ENCODE measurements at places on chromosomes 4 and X.

DNA sequence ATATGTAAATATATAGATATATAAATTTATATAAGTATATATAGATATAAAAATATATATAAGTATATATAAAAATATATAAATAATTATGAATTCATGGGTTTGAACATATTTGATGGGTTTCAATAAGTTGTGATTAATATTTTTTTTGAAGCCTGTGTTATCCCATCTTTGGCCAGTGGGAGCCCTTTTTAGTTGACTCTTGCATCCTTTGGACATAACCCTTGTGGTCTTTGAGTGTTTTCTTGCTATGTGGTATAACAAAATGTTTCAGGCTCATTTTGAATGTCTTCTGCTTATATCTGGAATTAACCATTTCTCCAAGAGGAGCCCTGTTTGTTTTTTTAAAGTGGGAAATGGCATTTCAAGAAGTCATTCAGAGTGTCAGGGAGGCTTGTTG, 15.2 kb downstream of the SNX25 start:
- DNase-seq, result no peak

GRCh38 chrX:20418379-20419150, 151.9 kb upstream of the RPS6KA3 start:
- no peak for DNase-seq

DNA sequence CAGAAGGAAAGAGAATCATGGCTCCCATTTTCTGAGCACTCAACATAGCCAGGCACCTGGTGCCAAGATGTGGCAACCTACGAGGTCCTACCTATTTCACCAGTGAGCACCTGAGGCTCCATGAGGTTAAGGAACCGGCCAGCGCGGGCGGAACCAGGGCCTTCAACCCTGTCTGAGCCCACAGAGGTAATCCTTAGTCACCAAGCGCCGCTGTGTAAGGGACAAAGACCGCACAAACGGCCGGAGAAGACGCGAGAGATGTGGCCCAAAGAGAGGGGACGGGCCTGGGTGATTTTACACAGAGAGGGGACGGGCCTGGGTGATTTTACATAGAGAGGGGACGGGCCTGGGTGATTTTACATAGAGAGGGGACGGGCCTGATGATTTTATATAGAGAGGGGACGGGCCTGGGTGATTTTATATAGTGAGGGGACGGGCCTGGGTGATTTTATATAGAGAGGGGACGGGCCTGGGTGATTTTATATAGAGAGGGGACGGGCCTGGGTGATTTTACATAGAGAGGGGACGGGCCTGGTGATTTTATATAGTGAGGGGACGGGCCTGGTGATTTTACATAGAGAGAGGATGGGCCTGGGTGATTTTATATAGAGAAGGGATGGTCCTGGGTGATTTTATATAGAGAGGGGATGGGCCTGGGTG, 114.2 kb downstream of the SMIM20 start:
- no peak for DNase-seq

- DNase-seq, result no peak
Measured at GRCh38 chrX:632366-633042, 1.9 kb downstream of the SHOX start.

DNA sequence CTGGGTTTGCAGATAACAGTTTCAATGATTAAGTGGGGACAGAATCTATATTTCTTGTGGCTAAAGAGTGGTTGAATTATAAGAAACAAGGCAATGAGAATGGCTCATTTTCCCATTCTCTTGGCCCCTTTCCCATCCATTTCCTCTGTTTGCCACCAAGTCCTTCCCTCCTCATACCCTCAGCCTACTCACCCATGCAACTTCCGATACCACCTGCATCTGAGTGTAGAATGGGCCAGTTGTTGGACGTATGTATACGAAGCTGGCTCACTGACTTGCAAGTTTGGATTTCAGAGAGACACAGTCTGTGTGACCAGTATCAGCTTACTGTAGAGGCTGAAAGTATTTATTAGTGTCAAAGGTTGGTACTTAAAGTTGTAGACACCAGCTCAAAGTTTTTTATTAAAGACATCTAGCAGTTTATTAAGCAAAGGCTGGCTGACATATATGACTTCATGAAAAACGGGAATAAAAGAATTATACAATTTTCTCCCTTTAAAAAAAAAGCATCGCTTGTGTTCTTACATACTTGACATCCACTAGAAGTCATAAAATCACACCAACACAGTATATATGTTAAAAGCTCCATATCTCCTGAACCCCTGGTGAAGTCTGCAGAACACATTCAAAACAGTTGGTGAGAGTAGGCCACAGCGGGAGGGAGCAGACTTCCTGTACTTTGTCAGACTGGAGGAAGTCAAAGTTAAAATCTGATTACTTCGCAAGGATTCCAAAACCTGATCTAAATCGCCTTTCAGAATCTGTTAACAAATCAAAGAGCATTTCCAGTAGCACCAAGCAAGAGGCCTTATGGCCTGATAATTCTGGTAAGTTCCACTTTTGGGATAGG, 22.4 kb upstream of the STIM2 start:
- DNase-seq, result no peak

DNA sequence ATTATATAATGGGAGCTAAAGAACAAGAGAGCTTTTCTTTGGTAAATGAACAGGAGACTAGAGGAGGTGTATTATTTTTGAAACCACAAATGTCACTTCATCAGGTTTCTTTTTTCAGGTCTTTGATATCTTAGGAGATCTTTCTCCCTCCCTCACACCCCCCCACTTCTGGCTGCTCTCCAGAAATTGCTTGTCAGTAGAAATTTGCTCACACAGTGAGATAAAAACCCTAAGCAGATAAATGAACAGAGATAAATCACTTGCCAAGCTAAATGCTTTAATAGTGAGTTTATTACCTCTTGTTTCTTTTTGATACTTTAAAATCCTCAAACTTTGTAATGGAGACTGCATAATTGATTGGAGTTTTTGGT, 421.2 kb upstream of the TENM3 start:
- DNase-seq, result peak; percentile 34

GRCh38 chr4:53376900-53377299, 541 bp upstream of the FIP1L1 start:
- DNase-seq, result no peak
